ENCODE measurements at places on chromosomes 3 and 15.

DNA sequence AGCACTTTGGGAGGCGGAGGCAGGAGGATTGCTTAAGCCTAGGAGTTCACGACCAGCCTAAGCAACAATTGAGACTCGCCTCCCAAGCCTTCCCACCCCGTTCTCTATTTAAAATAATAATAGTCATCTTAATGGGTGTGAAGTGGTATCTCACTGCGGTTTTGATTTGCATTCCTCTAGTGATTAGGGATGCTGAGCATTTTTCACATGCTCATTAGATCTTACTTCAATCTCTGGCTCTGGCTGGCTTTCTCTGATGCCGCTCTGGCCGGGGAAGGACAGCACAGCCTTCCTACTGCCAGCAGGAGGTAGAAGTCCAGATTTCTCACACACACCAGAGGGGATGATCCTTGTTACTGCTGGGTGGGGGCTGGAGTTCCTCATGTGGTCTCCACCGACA is 7.4 kb upstream of the EIF4A2 start:
- no peak for DNase-seq

DNA sequence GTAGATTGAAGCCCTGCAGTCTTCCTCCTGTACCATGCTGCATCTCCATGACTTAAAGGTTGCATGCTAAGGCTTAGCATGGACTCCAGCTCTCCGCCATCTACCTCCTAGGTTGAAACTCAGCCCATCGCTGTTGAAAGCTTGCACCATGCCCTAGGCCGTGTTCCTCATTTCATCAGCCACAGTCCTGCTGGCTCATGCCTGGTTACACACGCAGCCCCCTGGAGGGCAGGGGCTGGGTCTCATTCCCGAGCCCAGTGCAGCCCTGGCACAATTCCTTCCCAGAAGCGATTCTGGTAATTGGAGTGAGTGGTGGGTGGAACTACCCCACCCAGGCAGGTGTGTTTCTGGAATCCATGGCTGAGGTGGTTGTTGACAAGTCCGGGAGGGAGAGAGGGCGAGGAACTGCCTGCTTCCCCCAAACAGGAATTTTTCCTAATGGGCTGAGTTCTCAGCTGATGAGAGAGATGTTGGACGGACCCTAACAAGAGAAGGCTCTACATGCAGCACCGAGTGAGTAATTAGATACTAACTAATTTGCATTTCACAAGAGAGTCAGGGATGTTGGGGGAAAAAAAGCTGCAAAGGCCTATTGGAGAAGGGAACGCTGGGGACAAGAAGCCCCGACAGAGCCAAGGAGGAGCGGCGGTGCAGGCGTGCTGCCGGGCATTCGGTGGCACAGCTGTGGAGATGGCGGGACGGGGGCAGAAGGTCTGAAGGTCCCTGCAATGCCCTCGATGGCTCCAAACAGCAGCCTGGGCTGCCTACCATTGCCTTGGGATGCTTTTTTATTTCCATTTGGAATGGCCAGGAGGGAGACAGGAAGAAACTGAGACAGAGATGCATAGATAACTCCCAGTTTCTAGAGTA is 92.3 kb upstream of the TLE3 start:
- DNase-seq = no peak

GRCh38 chr15:72141171-72142084 is 23.2 kb downstream of the SENP8 start:
- DNase-seq = no peak

DNA sequence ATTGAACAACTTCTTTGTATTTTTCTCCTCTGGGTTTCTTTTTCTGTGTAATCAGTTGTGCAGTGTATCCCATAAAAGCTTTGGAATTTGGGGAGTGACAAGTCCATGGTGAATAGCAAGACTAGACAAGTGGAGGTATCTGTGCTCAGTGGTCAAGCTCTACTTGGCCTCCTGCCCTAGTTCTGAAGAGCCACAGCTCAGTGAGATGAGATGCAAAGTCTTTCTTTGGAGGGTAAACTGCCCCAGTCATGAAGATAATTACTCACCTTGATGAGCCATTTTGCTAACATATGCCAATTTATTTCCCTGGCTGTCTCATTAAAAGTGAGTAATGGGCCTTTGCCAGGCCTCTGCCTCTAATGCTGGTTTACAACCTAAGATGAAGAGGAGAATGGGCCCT is 271.2 kb upstream of the TRIM42 start:
- no peak for DNase-seq

- no peak for DNase-seq
These were observed 132.5 kb downstream of the CLSTN2 start for GRCh38 chr3:140067487-140067886.

- no peak for DNase-seq
These were observed 1035.4 kb upstream of the SEMA6D start for GRCh38 chr15:46681901-46682300.

- DNase-seq = no peak
These were observed 3.1 kb upstream of the MAN2C1 start for GRCh38 chr15:75371486-75371885.

DNA sequence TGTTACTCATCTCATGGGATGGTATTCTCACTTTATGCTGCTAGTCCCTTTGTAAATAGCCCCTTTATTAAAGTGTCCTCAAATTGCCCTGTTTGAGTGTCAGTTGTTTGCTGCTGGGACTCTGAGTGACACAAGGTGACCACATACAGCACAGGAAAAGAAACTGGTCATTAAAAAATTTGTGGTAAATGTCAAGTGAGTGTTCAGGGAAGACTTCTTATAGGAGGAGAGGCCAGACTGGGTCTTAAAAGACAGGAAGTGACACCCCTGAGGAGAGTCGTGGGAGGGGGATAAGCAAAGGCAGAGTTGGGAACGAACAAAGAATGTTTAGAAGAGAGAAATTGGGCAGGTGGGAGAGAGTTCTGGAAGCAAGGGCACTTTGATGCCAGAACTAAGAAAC is 35.2 kb downstream of the CCR3 start:
- DNase-seq = no peak

- no peak for DNase-seq
These were observed 123.2 kb downstream of the BDH1 start for GRCh38 chr3:197432384-197433127.

GRCh38 chr3:185653949-185654757 is 68.1 kb downstream of the SENP2 start:
- no peak for DNase-seq

GRCh38 chr3:33954956-33955355 is 156.5 kb downstream of the PDCD6IP start:
- DNase-seq = no peak

GRCh38 chr3:56878074-56878473 is 76.3 kb upstream of the ARHGEF3 start:
- DNase-seq = no peak

DNA sequence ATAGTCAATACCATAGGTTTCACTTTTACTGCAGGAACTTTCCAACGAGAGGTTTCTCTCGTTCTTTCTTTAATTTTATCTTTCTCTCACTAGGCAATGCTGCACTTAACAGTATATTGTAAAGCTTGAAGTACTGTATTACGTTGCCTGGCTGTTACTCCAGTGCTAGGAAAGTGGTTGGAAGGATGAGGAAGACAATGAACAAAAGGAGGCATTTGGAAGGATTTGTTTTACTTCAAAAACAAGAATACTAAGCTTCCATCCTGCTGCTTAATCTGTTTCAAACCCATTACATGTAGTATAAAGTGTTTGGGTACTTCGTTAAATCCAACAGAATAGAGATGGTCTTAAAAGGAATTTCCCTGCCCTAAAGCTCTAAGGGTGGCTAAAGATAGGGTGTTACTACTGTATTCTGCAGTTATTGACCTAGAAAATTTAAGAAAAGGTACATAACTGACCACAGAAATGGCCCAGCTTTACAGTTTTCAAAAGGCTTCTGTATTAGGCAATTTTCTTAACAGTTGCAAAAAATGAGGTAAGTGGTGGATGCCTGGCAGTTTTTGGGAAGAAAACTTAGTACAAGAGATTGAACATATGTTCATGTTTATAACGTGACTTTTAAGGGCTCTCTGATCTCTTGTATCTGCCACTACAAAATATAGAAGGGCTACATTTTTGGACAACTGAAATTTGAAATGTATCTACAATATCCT is 785 bp upstream of the IFT57 start:
- no peak for DNase-seq

DNA sequence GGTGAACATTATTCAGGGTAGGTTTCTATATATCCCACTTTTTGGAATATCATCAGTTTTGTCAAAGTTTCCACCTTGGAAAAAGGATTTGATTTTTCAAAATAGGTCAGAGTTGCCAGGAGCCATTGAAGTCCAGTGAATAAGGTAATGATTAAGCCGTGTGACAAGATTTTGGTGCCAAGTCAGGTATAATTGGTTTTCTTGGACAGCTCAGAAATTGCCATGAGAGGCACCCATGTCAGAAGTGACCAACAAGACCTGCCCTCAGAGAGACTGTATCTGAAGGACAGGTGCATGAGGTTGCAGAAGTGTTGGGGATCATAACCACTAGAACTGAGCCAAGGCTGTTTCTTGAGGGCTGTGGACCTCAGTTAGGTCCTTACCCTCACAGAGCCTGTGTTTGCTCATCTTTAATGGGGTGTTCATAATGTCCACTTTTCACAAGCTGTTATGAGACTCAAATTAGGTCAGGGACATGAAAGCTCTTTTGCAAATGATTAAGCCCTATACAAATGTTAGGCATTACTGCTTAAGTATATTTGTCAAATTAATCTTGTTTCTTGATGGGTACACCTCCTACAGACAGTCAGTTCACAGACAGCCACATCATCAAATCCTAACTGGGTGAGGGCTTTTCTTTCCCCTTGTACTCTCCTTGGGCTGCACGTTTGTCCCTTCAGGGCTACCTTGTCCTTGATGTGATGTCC is 32.3 kb downstream of the CASR start:
- no peak for DNase-seq

- no peak for DNase-seq
These were observed 617.1 kb downstream of the NR2F2 start for GRCh38 chr15:96947296-96948229.

DNA sequence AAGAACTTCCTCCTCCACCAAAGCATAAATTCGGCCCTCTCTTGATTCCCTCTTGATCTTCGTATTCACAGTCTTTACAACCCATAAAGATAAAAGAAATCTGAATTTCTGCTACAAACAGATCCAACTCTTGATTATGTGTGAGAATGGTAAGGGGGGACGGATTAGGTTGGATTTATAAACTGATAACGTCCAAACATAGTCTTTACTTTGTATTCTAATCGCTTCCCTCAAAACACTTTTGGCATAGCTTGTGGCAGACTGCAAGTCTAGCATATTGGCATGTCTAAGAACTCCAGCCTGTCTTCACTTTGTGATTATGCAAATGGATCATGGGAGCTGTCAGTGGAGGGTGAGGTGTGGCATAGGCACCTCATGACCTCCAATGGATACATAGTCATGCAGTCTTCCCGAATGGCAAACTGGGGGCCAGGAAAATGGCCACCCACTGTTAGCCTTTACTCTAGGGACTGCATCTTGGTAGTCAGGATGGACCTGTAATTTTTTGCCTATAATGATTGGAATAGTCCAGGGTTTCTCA is 24.3 kb upstream of the GPR171 start:
- DNase-seq = no peak

GRCh38 chr3:99394831-99395778 is 243.3 kb upstream of the COL8A1 start:
- DNase-seq = no peak

DNA sequence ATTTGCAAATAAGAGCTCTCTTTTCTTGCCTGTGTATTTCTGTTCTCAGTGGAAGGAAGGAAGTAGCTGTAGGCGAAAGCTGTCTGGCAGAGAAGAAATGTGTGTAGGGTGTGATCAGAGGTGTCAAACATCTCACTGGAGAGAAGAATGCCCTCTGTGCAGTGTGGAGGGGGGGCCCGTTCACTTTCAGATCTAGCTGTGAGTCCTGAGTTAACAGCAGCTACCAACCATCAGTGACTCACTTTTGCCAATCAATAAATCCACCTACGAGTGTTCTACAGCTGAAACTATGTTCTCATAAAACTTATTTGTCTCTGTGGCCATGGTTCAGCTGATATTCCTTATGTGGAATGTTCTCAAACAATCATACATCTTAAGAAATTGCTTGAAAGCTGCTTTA is 103.7 kb downstream of the FRMD4B start:
- DNase-seq = peak; percentile 57

DNA sequence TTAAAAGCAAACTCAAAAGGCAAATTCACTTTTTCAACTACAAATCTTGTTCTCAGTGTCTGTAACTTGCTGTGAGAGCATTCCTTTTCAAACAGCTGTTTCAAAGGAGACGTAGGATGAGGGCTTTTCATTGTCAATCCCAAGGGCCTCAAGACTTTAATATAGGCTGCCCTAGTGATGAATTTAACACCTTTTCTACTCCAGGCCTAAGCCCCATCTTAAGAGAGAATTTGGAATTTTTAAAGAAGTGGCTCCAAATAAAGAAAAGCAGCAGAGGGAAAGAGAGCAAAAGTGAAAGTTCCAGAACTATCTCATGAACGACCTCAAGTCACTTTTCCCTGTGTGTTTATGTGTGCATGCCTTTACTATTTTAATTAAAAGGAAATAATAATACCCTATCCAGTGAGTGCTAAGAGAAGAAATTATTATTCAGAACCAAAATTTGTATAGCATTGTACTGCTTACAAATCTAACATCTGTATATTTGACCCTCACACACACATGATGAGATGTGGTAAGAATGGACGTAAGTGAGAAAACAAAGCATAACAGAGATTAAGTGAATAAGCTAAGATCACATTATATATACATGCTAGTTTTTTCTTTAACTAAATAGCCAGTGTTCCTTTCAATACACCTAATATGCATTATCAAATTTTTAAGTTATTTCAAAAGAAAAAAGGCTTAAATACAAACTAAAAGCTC is 196.4 kb downstream of the VGLL3 start:
- no peak for DNase-seq

GRCh38 chr3:187750513-187751123 is 5.3 kb upstream of the BCL6 start:
- no peak for DNase-seq

GRCh38 chr3:118817748-118818165 is 216.9 kb downstream of the IGSF11 start:
- DNase-seq = peak; percentile 11

DNA sequence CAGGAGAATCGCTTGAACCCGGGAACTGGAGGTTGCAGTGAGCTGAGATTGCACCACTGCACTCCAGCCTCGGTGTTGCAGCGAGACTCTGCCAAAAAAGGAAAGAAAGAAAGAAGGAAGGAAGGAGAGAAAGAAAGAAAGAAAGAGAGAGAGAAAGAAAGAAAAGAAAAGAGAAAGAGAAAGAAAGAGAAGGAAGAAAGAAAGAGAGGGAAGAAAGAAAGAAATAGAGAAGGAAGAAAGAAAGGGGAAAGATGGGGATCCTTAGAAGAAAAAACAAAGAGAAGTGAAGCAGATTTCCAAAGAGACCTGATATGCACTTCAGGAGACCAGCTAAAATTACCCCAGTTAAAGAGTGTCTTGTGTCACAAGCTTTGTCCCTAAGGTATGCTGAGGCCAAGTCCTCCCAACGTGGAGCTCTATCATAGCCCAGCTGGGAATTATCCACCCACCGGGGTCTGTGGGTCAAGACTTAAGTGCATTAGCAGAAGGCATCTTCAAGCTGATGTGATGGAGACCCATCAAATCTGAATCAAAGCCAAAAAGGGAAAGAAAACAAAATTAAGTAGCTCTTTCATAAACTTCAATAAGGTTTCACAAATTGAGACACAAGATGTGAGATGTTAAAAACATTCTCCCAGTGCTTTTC is 17.8 kb upstream of the AKAP13 start:
- no peak for DNase-seq

All from CD4-positive, alpha-beta T cell treated with Interferon alpha-2 for 1 hour (primary cell).